Stimulated activated CD8-positive, alpha-beta memory T cell treated with anti-CD3 and anti-CD28 coated beads, Interleukin-7, amount 100 ng/mL, for 48 hours (primary cell): ENCODE measurements at places on chromosomes 2 and 18.

DNA sequence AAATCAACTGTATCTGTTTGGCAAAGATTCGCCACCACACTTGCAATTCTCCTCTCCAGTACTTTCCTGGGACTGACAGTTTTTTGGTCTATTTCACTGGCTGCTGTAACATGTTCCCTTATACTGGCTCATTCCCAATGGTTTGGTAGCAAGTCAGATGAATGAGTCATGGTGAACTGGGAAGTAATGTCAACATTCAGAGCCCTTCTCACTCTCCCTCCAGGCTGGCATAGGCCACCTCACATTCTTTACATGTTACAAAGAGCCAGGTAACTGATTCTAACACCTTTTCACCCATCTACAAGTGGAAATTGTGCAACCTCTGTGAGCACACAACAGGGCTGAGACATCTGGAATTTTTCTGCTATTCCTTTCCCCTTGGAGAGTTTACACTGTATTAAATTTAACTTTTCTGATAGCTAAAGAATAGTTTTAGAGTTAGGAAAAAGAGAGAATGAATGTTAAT is 111.3 kb upstream of the TLK1 start:
- DNase-seq: no peak

DNA sequence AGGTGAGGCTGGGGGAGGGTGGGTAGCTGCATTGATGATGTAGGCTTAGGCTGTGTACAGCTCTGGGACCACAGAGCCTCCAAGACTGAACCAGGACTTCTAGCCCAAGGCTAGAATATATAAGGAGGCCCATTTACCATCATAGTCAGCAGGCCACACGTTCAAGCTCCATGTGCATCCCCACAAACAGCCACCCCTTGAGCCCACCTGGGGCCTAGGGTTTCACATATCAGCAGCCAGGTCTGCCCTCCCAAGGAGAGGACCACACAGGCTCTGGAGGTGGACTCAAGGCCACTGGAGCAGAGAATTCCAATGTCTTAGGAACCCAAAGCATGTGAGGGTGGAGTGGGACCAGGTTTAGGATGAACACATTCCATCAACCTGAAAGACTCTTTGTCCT is 230.5 kb downstream of the TTC32 start:
- DNase-seq: no peak

DNA sequence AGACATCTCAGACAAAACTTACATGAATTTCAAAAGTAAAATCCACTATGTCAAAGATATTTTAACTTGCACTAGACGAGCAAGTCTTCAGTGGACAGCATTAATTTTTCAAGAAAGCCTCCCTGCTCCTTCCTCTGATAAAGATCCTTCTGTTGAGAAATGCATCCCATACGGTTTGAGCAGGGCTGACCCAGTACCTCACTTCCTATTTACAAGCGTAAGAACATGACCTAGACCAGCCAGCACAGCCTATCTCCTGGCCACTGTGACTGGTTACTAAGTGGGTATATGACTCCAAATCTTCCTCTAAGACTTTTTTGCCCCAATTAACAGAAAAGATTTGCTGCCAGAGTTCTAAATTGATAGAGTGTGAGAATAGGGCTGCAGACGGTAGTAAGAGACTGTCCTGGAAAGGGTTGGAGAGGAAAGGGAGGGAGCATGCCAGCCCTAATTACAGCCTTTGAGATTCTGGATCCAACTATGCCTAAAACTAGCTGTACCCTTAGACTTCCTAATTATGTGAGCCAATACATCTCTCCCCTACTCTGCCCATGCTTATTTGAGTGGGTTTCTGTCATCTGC is 108.4 kb downstream of the PRELID3A start:
- no peak for DNase-seq

DNA sequence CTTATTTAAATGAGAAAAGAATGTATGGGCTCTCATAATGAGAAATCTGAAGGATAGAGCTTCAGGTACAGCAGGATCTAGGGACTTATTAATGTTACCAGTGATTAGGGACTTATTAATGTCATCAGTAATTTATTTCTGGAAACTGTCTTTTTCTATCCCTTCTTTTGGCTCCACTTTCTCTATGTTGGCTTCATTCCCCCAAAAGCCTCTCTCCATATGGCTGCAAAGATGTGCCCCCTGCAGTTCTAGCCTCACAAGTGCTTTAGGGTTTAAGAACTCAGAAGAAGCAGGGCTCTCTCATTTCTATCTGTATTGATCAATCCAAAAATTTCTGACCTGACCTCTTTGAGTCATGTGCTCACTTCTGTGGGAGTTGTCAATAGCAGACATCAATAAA is 480.9 kb downstream of the TXNL1 start:
- DNase-seq: no peak

DNA sequence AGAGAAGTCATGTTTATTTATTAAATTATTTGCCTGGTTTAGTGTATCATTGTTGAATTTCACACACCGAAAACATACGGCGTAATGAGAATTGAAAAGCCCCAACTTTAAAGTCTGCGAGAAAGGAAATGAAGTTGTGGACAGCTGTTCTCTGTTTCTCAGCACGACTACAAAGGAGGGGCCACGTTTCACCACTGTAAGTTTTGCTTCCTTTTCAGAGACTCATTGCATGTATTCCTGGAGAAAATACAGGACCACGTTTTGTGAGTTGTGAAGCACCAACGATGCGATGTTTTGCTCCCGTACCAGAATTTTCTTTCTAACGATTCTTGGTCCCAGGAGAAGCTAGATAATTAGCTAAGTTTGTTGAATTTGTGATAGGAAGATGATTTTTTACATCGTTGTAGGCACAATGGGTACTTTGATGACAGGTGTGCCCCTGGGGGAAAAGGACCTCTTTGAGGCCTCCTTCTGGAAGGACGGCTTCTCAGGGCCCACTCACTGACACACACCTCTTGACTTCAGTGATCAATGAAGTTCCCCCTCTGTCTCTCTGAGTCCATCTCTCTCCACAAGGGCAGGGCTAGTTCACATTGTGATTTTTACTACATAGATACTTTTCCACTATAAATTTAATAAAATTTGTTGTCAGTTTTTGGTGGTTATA is 23.7 kb upstream of the ACKR3 start:
- DNase-seq: no peak

- DNase-seq: no peak
Measured at GRCh38 chr2:203928849-203929248, 7.7 kb upstream of the ICOS start.

DNA sequence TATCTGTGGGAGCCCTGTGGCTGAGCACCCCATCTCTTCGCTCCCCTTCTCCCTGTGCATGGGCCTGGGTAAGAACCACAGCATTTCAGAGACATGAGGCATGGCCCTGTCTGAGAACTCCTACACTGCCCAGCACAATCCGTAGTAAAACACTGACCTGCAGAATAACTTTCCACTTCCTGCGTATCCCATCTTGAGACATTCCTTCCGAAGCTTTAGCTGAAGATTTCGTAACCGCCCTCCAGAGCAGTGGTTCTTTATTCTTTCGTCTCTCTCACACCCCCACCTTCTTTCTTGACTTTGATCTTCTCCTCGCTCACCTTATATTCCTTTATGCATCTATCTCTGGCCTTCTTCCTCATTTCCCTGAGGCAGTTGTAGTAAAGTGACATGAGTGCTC is 381.1 kb downstream of the HRH4 start:
- DNase-seq: no peak

GRCh38 chr2:222289278-222290160 is 9.3 kb downstream of the PAX3 start:
- no peak for DNase-seq

DNA sequence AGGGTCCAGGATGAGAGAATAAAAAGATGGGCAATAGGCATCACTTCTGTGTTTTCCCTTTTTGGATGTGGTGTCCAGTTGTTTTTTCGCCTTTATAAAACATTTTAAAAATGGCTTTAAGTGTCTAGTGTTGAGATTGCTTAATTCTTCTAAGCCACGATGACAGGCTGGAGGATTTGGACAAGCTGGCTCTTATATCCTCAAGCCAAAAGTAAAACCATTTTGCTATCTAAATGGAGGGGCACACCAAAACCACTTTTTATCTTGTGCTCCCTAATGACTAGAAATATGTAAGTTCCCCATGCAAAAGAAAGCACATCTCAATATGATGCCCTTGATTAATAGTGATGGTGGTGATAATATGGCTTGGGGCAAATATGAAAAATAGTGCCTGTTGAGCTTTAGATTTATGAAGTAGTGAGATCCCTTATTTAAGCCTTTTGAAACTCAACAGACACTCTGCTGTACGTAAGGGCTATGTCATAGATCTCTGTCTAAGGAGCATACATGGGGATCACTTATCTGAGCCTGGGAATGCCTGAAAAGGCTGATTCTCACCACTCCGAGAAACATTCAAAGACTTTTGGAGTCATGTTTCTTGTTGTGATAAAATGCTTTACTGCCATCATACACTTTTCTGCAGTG is 185.5 kb downstream of the KCNS3 start:
- no peak for DNase-seq

DNA sequence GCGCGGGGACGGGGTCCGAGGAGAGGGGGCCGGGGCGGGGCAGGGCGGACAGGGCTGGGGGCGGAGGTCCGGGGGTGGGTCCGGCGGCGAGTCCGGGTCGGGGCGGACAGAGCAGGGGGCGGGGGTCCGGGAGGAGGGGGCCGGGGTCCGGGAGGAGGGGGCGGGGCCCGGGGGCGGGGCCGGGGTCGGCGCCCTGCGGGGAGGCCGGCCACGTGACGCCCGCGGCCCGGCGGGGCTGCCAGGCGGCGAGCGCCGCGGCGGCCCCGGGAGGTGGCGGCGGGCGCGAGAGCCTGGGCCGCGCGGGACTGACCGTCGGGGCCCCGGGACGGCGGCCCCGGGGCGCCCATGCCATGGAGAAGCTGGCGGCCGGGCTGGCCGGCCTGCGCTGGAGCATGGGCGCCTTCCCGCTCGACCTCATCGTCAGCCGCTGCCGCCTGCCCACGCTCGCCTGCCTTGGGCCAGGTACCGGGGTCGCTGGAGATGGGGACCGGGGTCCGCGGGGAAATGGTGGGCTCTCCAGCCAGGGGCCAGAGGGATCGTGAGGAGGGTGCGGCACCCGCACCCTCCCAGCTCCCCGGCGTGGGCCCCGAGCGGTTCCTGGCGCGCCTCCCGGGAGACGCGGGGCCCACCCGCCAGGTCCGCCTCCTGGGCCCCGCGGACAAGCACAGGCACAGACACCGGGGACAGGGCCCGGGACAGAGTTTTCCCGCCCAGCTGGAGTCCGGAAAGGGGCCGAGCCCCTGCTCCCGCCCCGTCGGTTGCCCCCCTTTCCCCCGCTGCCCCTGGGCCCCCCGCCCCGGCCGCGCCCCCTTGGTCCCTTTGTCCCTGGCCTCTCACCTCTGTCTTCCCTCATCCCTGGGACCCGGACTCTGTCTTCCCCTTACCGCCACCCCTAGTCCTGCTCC is at the start of gene GAREM2:
TSS of gene GAREM2 (plus strand) at position 218 of the 905 bp plus-strand sequence. CDS start at position 351, 133 bp downstream.
- no peak for DNase-seq

- DNase-seq: no peak
Measured at GRCh38 chr18:56312551-56313335, 325.6 kb downstream of the TXNL1 start.

DNA sequence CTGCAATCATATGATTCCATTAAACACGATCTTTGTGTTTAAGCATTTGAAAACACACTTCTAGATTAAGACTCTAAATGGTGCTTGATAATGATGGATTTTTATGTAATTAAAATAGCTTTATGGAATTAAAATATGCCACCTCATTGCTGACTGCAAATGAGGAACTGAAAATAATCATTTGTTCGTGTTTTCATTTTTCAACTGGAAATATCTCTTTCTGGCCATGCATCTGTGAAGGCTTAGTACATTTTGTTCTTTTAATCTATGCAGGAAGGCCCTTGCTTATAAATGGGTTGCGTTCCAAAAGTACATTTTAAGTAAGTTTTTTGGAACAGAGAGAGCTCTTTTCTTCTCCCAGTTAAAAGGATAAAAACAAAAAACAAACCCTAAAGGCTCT is 125.5 kb downstream of the MC4R start:
- DNase-seq: no peak

DNA sequence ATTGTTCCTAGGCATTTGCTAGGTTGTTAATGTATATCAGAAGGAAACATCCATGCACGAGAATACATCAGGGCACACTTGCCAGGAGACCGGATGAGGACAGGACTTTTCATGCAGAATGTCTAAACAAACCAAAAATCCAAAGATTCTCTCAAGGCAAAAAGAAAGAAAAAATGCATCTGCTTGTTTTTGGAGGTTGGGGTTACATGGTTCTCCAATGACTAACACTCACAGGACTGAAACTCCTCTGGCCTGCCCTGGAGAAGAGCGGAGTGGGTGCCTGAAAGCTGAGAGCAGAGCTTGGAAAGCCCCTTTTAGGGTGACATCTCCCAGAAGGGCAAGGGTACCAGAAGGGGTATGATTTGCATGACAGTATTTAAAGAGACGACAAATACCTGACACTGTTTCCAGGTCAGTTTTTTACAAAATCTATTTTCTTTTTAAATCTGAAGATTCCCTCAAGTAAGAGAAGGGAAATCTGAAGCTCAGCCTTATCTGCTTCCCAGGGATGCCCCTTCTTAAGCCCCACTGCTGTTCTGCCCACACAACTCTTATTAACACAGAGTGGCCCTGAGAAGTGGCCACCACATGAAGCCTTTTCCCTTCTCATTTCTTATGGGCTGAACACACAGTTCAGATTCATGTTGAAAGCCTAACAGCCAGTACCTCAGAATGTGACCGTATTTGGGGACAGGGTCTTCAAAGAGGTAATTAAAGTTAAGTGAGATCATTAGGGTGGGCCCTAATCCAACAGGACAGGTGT is 216.4 kb downstream of the STK39 start:
- no peak for DNase-seq

GRCh38 chr2:105907184-105907583 is 162.5 kb downstream of the NCK2 start:
- DNase-seq: no peak

DNA sequence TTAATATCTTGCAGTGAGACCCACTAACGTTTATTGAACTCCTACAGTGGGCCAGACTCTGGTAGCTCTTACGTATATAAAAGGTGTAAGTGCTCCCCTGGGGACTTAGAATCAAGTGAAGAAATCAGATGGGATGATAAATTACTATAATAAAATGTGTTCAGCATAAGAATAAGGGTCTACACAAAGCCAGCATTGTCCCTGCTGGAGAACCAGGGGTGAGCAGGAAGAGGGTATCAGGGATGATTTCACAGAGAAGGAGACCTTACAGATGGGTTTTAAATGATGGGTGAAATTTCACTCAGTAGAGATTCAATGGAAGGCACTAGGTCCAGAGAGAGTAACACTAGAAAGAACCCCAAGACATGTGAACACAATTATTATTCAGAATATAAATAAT is 20.7 kb downstream of the NRXN1 start:
- no peak for DNase-seq

GRCh38 chr18:55433648-55434047 is 154.3 kb downstream of the TCF4 start:
- DNase-seq: no peak

- no peak for DNase-seq
Measured at GRCh38 chr18:21262979-21263378, 20.9 kb downstream of the GREB1L start.

- DNase-seq: no peak
Measured at GRCh38 chr2:212409560-212409959, 129.0 kb downstream of the ERBB4 start.
